ENCODE measurements at places on chromosomes 6 and 20.

DNA sequence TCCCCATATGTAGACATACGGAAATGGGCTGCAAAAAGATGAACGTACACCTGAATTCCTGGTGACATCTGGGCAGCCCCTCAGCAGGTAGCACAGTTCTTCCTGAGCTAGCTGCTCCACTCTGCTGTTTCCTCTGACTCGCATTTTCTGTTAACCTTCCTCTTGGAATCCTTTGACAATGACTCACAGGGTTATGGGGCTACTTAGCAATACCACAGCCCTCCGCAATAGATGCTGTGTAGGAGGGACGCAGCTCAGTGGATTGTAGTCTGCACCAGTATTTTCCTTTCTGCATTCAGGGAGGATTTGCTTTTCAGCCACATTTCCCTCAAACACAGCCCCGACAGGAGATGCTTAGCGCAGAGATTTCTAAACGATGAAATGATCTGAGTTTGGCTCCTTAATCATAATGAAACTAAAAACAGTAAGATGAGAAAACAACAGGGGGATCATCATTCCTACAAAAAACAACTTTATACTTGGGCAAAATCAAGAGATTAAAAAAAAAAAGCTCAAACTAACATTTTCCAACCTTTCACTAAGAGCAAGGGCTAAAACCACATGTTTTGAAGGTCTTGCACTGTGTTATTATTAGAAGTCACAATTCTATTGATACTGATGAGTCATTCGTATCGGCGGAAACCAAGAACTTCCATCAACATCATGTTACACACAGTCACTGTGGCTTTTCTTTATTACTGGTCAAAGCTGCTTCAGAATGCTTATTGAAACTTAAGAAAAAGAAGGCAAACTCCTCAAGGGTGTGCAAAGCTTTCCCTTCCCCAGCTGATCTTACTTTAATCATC, 12.2 kb downstream of the BACH2 start:
- DNase-seq, result peak; percentile 92

GRCh38 chr20:50331469-50332363, 141.1 kb downstream of the CEBPB start:
- DNase-seq, result no peak

DNA sequence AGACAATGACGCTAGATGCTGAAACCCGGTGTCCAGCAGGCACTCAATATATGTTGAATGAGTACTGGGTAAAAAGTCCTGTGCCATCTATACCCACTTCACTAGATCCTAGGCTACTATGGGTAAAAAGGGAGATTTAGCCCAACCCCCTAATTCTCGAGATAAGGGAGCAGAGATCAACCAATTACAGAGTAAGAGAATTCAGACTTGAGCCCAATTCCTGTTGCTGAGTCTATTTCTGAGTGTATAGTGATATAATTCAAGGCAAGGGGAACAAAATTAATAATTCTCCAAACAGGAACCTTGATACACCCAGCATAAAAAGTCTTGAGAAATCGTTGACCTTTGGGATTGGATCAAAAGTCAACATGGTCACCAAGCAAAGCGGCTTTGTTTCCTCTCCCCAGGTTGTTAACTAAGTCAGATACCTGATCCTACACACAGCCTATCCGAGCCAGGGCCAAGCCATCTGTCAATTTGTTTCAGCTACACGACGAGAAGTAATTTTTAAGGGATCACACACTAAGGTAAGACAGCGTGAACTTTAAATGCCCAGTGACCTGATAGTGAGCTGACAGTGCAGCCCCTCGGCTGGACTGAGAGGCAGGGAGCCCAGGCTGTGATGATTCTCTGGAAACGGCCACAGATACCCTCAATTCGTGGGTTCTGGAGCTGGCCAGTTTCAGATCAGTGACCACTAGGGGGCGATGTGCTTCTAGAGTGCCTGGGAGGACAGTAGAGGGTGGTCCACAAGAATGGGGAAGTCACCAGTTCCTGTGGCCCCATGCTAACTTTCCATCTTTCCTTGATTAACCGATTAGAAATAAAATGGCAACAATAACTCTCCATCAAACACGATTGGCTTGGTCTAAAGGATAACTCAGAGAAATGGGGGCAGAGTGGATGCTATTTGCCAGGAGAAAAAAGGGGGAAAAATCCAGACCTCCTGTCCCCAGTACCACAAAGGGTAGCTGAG, 46.2 kb downstream of the SLC22A23 start:
- peak; percentile 76 for DNase-seq

DNA sequence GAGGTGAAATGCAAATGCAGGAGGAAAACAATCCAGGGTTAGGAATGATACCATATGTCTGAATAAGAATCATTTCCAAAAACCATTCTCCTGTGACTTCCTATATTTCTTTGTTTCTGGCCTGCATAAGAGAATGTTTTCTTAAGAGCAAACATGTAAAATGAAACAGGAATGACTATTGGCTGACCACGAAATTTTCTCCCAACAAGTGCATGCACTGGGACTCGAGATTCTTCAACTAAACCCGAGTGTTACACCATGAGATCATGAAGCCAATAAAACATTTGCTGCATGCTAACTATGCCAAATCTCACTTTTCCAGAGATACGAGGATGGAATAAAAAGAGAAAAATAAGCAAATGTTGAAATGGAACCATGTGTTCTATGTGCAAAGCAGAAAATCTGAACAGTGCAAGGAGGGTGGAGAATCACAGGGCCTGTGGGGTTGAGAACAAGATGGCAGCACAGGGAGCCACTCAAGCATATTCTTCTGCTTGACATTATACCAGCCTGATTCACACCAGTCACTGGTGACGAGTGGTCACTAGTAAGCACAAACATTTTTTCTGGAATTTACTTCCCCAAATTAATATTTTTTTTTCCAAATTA, 212.2 kb upstream of the FOXA2 start:
- DNase-seq, result peak; percentile 25

- peak; percentile 12 for DNase-seq
These were observed 779 bp downstream of the HEBP2 start for GRCh38 chr6:138404666-138405337.

DNA sequence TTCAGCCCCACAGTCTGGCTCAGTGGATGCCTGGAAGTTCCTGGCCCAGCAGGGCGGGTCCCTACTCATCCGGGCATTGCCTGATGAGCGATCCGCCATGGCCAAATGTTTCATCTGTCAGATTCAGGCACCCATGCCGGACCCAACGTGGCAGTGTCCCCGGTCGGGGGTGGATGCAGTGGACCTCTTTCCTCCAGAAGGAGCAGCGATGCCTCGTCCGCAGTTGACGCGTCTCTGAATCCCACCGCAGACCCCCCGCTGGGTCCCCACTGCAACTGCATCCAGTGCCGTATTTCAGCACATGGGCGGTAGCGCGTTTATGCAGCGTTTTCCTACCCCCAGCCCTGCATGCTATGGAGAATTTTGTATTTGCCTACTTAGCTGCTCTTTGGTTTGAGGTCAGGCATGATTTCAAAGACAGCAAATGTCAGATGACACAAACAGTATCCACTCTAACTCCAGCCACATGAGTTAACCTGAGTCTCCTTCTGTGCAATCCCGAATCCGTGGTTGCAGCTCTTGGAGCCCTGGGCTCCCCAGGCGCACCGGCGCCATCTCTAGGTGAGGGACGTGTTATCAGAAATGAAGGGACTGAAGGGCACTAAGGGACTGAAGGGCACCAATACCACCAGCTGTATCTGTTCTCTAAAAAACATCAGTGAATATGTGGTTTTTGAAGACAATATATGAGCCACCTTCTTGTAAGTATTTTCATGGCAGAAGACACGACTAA, 72.6 kb upstream of the THBS2 start:
- DNase-seq, result peak; percentile 65

DNA sequence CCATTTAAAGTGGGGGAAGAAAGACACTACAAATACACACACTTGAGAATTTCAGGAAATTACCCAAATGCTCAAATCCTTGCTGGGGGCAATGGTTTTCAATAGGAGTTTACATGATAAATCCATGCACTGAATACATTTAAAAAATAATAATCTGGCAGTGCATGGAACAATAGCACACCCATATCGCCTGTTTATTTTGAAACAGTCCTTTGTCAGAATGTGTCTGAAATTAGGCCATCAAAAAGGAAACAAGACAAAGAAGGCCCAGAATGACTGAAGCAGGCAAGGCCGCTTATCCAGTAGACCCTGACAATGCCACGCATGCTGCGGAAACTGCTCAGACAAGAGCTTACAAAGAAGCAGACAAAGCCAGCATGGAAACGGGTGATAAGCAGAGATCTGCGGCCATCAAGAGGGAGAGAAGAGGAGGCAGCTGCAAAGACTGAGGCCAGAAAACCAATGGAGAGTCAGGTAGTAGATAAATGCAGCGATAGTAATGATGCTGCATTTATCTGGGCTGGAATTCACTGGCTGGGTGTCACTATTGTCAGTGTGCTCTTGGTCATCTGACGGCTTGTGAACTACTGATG, 211.9 kb upstream of the CNR1 start:
- DNase-seq, result no peak

DNA sequence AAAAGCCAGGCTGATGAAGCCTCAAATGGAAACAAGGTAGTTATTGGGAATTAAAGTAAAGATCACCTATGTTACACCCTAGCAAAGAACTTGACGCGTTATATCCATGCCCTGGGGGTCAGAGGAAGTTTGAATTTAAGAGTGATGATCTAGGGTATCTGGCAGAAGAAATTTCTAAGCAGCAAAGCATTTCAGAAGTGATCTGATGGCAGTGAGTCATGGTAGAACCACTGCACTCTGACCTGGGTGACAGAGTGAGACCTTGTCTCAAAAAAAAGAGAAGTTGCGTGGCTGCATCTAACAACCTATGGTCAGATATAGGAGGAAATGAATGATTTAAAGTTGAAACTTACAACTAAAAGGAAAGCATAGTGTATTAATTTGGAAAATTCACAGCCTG, 45.2 kb downstream of the SCP2D1 start:
- DNase-seq, result no peak

- no peak for DNase-seq
These were observed 580.6 kb downstream of the TFAP2A start for GRCh38 chr6:9834233-9834632.

DNA sequence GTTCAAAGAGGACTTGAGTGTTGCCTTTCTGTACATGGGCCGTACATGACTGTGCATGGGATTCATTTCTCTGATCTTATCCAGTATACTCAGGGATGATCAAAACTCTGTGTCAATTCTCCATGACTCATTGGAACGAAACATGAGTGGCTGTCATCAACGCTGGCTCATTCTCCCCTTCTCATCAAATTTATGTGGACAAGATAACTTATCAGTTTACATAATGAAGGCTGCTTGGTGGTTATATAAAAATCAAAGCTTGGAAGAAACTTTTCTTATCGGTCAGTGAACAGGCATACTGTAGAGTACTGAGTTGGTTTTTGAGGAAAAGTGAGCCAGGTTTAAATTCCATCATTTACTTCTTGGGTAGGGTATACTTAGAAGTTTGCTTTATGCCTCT, 24.9 kb downstream of the CRISP1 start:
- DNase-seq, result no peak

- peak; percentile 57 for DNase-seq
These were observed 10.1 kb upstream of the NHSL1 start for GRCh38 chr6:138509371-138509770.

DNA sequence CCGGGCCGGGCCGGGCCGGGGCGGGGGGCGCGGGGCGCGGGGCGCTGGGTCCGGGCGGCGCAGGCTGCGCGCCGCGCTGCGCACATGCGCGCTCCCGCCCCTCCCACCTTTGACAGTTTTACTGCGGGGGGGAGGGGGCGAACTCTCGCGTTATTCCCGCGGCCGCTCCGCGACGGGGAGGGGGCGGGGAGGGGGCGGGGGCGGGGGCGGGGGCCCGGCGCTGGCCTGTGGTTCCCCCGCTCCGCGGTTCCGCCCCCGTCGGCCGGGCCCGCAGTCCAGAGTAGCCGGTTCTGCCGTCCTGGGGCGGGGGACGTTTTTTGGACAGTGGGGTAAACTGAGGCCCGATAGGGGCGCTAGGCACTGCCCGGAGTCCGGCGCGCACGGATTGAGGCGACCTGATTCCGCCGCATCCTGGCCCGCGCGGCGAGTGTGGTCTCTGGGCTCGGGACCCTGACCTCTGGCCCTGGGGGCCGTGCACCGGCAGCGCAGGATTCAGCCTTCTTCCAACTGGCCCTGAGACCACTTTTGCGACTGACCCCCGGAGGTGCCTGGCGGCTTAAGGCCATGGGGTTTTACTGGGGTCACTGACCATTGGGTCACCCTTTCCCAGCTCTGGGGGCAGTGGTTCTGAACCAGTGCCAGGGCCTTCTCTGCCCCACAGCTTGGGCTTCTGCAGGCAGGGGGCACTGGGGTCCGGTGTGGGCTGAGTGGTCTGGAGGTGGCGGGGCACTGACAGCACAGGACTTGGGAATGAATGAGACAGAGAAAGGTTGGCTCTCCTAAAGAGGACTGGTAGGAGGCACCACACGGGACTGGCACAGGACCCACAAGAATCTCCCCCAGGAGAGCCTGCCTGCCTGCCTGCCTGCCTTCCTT, at the start of gene ZNF512B:
ZNF512B (minus strand) TSS at position 93 of the 876 bp plus-strand sequence. CDS start 1,980 bp downstream, outside the sequence.
- DNase-seq, result peak; percentile 80

GRCh38 chr20:45441746-45442145, 25.8 kb downstream of the PIGT start:
- DNase-seq, result no peak

DNA sequence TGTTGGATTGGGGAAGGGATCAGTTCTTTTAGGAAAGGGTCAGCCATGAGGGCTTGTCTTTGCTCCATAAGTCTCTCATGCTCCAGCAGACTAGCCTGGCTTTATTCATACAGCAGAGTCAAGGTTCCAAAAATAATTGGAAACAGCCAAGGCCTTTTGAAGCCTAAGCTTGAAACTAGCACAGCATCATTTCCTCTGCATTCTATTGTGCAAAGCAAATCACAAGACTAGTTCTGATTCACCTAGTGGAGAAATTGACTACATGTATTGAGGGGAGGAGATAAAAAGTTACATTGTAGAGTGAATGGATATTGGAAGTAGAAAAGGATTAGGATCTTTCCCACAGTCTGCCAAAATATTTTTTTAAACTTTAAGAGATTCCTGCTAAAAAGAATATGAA, 159.3 kb upstream of the PLCB4 start:
- DNase-seq, result peak; percentile 13

DNA sequence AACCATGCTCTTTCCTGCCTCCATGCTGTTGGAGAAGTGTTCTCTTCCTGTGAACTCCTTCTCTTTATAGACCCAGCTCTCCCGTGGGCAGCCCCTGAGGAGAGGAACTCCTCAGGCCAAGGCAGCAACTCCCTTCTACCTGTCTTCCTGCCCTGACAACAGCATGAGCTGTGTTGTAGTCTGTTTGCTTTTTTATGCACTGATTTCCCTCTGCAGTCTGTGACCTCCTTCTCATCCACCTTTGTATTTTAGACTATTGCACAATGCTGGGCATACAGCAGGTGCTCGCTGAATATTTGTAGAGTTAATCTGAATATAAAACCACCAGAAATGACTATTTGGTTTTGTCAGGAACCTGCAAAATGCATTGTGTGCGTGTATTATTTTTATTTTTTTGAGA, 152.2 kb upstream of the CHD6 start:
- DNase-seq, result no peak
